ENCODE measurements at places on chromosomes 12 and 14.

DNA sequence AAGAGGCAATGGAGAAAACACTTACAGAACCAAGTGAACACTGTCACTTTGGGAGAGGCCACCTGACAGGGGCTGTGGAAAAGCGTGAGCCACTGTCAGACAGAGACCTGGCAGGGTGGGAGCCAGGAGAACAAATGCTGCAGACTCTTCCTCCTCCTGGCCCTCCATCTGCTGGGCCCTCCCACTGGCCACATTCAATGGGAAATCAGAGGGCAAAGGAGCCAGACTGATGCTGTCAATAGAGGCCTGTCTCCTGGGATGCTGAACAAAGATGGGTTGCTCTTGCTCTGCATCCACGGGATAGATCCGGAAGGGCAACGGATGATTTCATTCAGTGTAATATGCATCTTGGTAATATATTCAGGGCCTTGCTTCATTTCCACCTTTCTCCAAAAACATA lies 44.9 kb upstream of the BCAT1 start:
- DNase-seq, result no peak

GRCh38 chr12:5746036-5746908 lies 198.8 kb downstream of the ANO2 start:
- DNase-seq, result no peak

- no peak for DNase-seq
Measured at GRCh38 chr12:121764808-121765207, 28.7 kb downstream of the RHOF start.

DNA sequence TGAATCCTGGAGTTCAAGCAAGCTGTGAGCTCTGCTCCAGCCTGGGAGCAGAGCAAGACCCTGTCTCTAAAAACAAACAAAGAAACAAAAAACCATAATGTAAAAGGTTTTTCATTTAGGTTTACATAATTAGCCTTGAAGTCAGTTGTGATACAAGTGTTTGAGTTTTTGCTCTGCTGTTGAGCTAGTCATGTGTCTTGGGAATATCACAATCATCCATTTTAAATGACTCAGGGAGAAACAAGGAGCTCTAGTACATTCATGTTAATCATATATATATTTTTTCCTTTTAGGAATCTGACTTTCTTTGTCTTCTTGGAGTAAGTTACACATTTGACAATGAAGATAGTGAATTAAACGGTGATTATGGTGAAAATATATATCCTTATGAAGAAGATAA lies 12.9 kb downstream of the MIA2 start:
- DNase-seq, result no peak

- DNase-seq, result no peak
Measured at GRCh38 chr14:55356913-55357312, 54.7 kb downstream of the ATG14 start.

DNA sequence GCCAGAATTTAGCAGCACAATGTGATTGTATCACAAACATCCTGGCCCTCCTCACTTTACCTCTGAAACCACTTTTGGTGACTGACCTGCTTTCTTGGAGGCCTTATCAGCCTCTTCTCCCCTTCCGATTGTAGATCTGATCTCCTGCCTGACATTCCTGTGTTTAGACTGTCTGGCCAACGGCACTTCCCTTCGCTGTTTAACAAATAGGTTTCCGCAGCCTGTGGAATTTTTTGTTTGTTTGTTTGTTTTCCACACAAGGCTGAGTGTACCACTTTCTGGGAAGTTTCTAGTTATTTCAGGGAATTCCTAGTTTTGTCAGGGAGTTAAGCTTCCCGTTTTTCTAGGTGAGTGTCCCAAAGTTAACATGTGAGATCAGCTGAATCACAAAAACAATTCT lies 65.9 kb upstream of the CDKN3 start:
- DNase-seq, result no peak

- DNase-seq, result no peak
Measured at GRCh38 chr12:130595566-130595965, 120.5 kb downstream of the RIMBP2 start.

DNA sequence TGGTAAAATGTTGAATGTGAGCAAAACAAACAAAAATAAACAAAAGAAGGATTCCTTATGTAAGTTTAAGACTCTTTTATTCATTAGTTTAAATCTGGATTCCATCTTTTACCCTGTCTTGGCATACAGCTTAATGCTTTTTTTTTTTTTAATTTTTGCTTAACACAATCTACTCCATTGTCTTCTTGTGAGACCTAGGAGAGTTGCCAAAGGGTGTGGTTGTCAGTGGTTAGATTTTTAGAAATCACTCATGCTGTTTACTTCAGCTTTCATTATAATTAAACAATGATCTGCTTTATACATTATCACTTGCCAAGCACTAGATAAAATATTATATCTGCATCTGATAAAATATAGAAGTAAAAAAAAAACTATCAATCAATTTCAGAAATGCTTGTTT lies 77.7 kb upstream of the KITLG start:
- no peak for DNase-seq

DNA sequence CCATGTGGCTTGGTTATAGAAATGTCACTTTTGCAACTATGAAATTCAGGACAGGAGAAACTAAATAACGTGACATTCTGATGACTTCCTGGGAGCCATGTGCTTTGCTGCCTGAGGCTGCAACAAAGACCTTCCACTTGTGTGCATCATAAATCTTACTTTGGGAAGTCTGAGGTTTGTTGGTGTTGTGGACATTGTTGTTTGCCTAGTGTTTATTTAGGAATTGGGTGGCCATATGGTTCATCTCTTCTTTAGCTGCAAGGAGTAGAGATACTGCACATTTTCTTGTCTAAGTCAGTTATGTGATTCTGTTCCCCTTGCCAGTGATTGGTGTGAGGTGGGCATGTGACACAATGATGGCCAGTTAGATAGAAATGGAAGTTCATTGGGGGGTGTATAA lies 167.3 kb upstream of the SSTR1 start:
- no peak for DNase-seq

GRCh38 chr14:22752422-22752821 lies 14.1 kb upstream of the OXA1L start:
- DNase-seq, result no peak

- DNase-seq, result no peak
Measured at GRCh38 chr12:13369474-13370056, 173.0 kb downstream of the EMP1 start.

- no peak for DNase-seq
Measured at GRCh38 chr12:59643550-59643949, 47.7 kb downstream of the SLC16A7 start.

DNA sequence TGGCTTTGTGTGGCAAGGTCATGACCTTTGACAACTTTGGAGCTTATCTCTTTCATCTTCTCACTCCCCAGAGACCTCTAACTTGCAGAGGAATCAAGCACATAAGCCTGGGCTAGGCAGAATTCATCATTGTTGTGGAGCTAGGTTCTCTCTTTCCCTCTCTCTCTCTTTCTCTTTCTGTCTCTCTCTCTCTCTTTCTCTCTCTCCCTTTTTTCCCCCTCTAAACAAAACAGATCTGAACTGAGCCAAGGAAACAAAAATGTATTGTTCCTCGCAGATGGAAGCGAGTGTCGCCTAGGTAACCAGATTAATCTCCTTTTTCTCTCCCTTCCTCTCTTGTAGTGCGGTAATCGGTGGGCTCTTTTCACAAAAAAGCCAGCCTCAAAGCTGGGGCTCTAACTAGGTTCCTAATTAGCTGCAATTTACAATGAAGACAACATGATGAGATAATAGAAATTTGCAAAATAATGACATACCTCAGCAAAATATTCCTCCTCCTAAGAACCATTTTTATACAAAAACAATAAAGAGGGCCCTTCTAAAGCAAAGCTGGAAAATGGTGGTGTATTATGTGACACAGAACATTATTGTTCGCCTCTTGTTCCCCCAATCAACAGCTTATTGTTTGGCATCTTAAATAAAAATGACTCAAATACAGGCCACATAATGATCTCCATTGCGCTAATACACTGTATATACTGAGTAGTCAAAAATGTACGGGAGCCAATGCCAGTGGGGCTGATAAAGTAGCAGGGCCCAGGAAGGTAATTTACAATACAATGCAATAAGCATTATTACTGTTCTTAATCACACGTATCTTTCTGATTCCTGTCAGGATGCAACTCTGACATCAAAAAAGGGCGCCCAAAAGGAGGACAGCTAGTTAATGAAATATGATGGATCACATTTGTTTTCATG lies 65.7 kb upstream of the SOX5 start:
- DNase-seq, result no peak

- no peak for DNase-seq
Measured at GRCh38 chr12:131035245-131035681, 81.6 kb downstream of the ADGRD1 start.

DNA sequence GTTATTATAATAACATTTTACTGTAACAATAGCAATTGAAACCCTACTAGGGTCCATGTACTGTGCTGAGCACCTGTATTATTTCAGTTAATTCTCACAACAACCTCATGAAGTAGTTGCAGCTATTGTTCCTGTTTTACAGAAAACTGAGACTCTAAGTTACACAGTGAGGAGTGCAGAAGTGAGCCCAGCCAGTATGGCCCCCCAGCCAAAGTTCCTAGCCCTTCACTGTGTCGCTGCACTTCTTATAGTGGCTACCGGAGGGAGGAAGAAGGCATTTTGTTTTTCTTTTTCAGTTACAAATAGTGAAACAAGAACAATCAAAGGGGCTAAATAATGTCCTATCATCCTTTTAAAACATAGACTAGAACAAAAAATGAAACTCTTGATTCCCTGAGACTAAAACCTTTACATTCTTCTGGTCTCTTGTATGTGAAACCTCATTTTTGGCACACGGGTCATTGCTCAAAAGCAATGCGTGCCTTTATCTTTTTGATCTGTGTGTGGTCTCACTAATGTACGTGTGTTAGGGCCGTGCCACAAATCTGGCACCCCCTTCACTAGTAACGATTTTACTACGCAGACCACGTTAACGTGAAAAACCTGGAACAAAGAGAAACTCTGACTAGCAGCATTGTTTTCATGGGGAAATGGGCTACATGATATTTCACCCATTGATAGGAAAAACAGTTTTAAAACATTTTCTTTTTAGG lies 88.7 kb downstream of the LLPH start:
- DNase-seq, result no peak

GRCh38 chr14:101073598-101073965 lies 170.1 kb upstream of the RTL1 start:
- no peak for DNase-seq

- no peak for DNase-seq
Measured at GRCh38 chr14:55160989-55161388, 30.4 kb downstream of the DLGAP5 start.

DNA sequence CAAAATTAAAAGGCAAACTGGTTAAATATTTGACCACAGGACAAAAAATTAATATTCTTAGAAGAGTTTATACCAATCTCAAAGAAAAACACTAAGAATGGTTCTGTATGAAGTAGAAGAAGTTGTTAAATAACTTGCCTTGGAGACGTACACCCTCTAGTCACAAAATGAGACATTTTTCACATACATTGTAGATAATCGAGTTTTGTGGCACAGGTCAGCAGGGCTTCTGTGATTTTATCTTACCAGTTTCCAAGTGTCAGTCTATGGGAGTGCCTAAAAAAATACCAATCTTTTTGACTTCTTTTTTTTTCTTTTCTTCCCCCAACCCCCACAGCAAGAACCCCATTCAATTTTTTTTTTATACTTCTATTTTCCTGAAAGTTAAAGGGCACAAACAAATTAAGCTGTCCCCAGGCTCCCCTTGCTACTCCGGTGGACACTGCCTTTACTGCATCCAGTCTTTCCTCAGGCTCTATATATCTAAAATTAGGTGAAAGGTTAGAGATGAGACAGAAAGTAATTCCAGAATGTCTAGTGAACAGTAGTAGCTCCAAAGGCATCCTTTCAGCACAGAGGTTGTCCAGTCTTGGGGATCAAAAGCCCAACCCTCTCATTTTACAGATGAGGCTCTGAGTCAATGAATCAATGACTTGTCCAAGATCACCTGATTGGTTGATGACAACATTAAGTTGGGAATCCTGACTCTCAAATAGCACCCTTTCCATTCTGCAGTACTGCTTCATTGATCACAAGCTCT lies 6.2 kb downstream of the LIMA1 start:
- no peak for DNase-seq

DNA sequence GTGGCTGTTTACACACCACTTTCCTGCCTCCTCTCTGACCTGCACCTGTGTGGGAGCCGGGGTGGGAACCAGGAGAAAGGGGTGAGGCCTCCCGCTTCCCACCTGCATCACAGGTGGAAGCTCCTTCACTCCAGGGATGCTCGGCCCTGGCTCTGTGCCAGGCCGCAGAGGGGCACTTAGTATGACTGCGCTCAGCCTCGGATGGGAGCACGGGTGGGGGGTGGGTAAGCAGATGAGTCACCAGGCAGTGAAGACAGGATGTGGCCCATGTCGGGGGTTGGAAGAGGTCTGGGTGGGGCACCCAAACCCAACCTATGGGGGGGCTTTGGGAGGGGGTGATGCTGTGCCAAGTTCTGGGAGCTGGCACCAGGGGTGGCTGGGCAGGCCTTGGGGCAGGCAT lies 7.4 kb upstream of the CYP46A1 start:
- no peak for DNase-seq

- DNase-seq, result no peak
Measured at GRCh38 chr12:96196781-96197180, 2.6 kb downstream of the ELK3 start.

DNA sequence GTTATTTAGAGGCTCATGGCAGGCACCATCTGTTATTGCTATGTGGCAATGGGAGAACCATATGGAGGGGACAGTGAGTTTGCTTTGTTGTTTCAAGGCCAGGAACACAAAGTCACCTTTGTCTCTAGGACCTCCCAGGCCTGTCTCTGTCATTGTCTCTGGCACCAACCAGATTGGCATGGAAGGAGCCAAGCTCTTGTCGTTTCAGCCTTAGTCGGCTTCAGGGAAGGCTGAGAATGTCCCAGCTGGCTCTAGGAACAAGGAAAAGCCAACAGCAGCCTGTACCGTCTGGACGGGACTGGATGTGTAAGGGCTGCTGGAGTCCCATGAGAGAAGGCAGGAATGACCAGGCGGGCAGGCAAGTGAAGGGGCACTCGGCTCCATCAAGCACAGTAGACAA lies 29.2 kb downstream of the RPH3A start:
- DNase-seq, result no peak

- no peak for DNase-seq
Measured at GRCh38 chr14:33307691-33308251, 369.1 kb downstream of the NPAS3 start.

GRCh38 chr12:100682178-100682577 lies 108.7 kb downstream of the GAS2L3 start:
- no peak for DNase-seq

DNA sequence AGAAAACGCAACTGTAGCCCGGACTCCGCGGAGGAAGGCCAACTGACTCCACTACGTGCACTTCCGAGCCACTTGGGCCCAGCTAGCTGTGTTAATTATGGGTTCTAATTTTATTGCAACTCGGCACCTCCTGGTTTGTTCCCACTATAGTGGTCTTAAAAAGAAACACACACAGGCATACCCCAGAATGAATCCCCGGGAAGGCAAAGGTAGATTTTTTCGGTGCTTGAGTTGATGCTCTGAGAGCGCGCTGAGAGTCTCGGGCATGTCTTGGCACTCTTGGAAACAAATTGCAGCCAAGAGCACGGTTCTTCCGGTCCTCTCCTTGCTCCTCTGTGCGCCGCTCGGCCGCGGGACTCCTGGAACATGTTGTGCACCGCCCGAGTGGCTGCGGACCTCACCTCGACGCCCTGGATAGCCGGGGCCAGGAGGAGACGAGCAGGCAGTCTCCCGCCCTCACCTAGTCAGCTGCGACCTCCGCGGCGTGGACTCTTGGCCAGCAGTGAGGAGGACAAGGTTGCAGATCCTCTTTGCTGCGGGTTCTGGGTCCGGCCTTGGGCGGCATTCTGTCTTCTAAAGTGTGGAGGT lies 6.8 kb upstream of the PAX9 start:
- no peak for DNase-seq

- no peak for DNase-seq
Measured at GRCh38 chr12:95633732-95634465, 82.6 kb upstream of the USP44 start.
